ENCODE measurements at places on chromosomes 4 and X. TPM values are rescaled to one million over a fixed set of nuclear protein-coding genes. Genes with fewer than 3 reads are reported as not detected.

Gene SSX2B
- total RNA-seq, result not detected

Gene GPR34
- 4.9 TPM for total RNA-seq

Gene TRPC3
- not detected for total RNA-seq

Gene AVPR2
- total RNA-seq, result 0.66 TPM

Gene SYP
- total RNA-seq, result 5.4 TPM

Gene IL2RG
- total RNA-seq, result 0.52 TPM

Gene SMARCA1
- total RNA-seq, result 17.6 TPM

Gene GPR143
- total RNA-seq, result 2.3 TPM

Gene BANK1
- 1.0 TPM for total RNA-seq

Gene CYSLTR1
- total RNA-seq, result 0.78 TPM

- no peak for DNase-seq
- no peaks in the 10 kb centered on the region for H3K27me3 ChIP-seq
- H3K27ac ChIP-seq, result no peak overlapping the region
- no peaks in the 10 kb centered on the region for H3K4me1 ChIP-seq
- no peak overlapping the region for H3K4me3 ChIP-seq
These were observed 184.7 kb downstream of the KCNIP4 start for GRCh38 chr4:21763855-21764254.

GRCh38 chrX:125004799-125005198 is 314.9 kb upstream of the TEX13C start:
- H3K36me3 ChIP-seq, result no peaks in the 10 kb centered on the region
- H3K4me1 ChIP-seq, result no peaks in the 10 kb centered on the region
- H3K27me3 ChIP-seq, result no peaks in the 10 kb centered on the region
- H3K27ac ChIP-seq, result no peak overlapping the region

DNA sequence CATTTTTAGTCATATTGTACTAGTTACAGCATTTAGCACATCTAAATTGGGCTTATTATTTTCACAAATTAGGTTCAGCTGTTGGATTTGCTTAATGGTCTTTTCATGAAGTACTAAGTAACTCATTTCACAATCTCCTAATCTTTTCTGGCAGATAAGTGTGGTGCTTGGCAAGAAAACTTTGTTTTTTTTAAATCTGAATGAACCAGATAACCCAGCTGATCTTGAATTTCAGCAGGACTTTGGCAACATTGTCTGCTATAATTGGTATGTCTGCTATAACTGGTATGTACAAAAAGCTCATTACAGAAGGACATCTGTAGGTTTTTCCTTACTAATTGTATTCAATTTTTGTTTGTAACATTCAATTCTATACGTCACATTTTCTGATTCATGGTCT is 22.7 kb downstream of the WDR19 start:
- no peaks in the 10 kb centered on the region for H3K27me3 ChIP-seq
- no peak overlapping the region for H3K27ac ChIP-seq
- no peaks in the 10 kb centered on the region for H3K4me1 ChIP-seq
- H3K4me3 ChIP-seq, result no peak overlapping the region
- no peak for DNase-seq

DNA sequence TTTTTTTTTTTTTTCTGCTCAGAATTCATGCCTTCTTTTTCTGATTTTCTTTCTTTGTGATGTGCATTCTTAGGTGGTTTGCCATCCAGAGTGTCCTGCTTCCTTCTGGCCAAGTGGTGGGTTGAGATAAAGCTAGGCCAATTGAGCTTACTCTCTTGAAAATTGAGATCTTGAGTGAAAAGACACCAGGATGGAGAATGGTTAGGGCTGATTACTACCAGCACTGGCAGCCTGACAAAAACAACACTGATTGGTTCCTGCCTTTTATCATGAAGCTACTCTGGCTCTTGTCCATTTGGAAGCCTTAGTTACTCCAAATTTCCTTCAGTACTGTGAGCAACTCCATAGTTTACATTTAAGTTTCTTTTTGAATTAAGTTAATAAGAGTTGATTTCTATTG is 404.0 kb downstream of the PPARGC1A start:
- no peak overlapping the region for H3K4me3 ChIP-seq
- no peak overlapping the region for H3K27ac ChIP-seq
- no peaks in the 10 kb centered on the region for H3K4me1 ChIP-seq
- no peak for DNase-seq
- H3K27me3 ChIP-seq, result no peaks in the 10 kb centered on the region

DNA sequence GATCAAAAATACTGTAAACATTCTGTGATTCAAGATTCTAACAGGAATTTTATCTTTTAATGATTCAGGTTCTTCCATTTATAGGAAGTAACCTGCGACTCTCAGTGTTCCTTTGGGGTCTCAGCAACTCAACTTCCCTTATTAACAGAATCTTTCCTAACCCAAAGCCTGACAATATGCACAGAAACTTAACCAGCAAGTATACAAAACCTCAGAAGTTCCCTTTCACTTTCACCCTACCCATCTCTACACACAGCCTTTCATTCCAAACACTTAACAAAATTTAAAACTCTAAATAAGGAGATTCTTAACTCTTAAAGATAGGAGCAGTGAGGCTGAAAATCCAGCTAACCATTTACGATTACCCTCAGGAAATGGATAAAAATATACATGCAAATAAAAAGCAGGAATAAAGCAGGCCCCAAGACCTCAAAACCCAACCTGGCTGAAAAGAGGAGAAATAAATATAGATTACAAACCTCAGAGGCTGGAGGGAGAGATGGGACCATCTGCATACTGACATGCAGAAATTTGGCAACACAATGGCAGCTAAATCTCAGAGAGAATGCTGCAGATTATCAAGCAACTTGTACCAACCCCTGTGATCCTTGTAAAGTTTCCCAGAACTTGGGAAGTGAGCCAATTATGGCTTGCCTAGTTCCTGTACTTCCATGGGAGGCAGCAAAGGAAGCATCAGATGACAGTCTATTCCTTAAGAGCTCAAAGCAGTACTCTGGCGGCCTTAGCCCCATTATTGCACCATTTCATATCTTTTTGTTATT is 101.0 kb downstream of the ATP11C start:
- DNase-seq, result peak; percentile 8
- H3K4me1 ChIP-seq, result peaks cover 62% of the 10 kb centered on the region
- no peak overlapping the region for H3K4me3 ChIP-seq
- H3K27me3 ChIP-seq, result no peaks in the 10 kb centered on the region
- no peak overlapping the region for H3K27ac ChIP-seq

DNA sequence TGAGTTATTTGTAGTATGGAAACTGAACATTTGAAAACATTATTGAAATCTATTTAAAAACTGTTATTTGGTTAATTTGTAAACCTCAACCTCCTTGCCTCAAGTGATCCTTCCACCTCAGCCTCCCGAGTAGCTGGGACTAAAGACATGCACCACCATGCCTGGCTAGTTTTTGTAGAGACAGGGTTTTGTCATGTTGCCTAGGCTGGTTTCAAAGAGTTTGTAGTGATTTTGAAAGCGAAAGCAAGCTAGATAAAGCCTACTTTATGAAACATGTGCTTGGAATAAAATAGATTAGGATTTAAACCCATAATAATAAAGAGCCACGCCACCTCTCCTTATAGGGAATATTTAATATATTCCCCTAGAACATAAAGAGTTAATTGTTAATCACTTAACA is 23.5 kb downstream of the ARSJ start:
- no peaks in the 10 kb centered on the region for H3K36me3 ChIP-seq
- no peak overlapping the region for H3K27ac ChIP-seq
- no peak overlapping the region for H3K4me3 ChIP-seq
- H3K27me3 ChIP-seq, result no peaks in the 10 kb centered on the region
- DNase-seq, result no peak

DNA sequence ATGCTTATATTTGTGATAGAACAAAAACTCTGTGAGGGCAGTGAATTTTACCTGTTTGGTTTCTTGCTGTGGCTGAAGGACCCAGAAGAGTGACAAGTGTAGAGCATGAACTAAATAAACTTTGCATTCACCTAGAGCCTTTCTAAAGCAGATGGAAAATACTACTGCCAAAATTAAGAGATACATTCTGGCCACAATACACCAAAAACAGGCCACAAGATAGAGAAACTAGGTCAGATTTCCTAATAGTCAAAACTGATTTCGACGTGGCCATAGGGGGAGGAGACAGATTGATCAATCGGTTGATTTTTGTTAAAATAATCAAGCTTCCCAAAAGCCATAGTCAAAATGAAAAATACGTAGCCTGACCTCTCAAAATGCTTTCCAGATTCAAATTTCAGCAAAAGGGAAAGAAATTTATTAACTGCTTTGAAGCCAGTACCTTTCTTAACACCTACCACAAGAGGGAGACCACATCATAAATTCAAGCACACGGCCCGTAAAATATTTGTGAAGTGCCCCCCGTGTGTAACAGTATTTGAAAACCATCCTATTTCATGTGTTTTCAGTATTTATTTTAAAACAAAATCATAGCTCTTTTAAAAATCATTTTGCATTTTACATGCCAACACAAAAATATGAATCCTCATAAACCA is 132.4 kb downstream of the CORIN start:
- H3K36me3 ChIP-seq, result no peaks in the 10 kb centered on the region
- DNase-seq, result no peak
- H3K4me3 ChIP-seq, result no peak overlapping the region
- H3K27ac ChIP-seq, result no peak overlapping the region

DNA sequence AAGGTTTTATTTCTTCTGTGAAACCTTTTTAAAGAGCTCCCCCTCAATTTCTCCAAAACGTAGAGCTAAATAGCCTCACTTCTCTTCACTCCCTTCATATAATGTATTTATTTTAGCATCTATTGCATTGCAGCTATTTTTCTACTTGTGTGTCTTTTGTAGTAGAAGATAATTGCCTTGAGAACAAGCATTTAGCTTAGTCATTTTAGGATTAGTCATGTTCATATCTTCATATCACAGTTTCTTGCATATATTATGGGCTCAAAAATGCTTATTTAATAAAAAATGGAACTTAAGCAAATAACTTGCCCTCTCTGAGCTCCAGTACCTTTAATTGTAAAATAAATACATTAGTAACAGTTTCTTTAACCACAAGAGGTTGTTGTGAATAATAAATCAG is 72.1 kb upstream of the SPANXC start:
- no peak overlapping the region for H3K4me3 ChIP-seq
- no peaks in the 10 kb centered on the region for H3K27me3 ChIP-seq
- no peak for DNase-seq

DNA sequence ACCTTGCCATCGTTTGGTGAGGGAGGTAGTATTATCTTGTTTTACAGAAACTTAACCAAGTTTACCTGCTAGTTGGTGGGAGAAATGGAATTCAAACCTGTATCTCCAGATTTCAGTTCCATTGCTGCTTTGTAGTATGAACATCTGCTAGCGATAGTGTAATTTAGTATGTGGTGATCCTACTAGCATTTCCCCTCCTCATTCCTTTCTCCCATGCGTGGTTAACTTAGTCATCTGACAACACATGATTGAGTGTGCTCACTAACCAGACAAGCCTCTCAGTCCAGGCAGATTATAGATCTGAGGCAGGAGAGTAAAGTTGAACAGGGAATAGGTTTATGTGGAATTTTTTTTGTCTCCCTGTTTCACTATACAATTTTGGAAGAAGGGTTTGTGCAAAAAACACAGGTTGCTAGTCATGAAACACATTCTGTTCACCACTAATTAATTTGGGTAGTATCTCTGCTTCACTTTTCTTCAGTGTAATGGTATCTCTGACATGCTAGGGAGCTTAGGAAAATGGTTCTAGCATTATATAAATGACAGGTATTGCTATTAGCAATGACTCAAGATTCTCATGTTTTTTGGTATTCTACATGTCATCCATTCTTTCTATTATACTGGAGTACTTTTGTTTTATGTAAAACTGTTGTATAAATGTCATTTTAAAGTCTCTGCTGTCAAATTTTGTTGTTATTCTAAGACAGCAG is 21.7 kb downstream of the RBPJ start:
- H3K4me3 ChIP-seq, result no peak overlapping the region
- no peaks in the 10 kb centered on the region for H3K27me3 ChIP-seq
- no peak for DNase-seq
- no peaks in the 10 kb centered on the region for H3K36me3 ChIP-seq
- peaks cover 24% of the 10 kb centered on the region for H3K4me1 ChIP-seq

DNA sequence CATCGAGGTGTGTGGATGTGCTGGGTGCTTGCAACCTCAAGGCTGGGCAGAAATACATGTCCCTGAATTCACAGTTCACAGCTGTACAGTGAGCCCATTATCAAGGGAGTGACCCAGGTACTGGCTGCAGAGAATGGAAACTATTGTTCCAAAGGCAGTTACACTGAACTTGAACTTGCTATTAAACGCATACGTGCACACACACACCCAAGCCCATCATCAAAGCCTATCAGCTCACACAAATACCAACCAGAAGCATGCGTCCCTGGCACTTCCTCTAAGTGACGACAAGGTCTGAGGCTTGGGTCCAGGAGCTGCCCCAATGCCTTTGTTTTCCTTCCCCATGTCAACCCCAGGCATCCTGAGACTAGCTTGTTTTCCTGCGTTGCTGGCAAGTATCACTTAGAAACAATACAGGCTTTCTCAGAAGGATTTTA is 88.6 kb downstream of the IRF2 start:
- no peaks in the 10 kb centered on the region for H3K36me3 ChIP-seq
- no peak overlapping the region for H3K4me3 ChIP-seq
- H3K4me1 ChIP-seq, result peaks cover 49% of the 10 kb centered on the region
- H3K27me3 ChIP-seq, result no peaks in the 10 kb centered on the region

- no peak overlapping the region for H3K27ac ChIP-seq
- DNase-seq, result no peak
- peaks cover 18% of the 10 kb centered on the region for H3K4me1 ChIP-seq
- no peak overlapping the region for H3K4me3 ChIP-seq
- H3K36me3 ChIP-seq, result no peaks in the 10 kb centered on the region
These were observed 99.2 kb downstream of the TSPAN7 start for GRCh38 chrX:38660395-38661102.

- no peaks in the 10 kb centered on the region for H3K36me3 ChIP-seq
- peak overlapping the region; percentile 2 for H3K27ac ChIP-seq
- DNase-seq, result no peak
- no peak overlapping the region for H3K4me3 ChIP-seq
- no peaks in the 10 kb centered on the region for H3K27me3 ChIP-seq
These were observed 16.0 kb downstream of the ANXA3 start for GRCh38 chr4:78567500-78568060.

- H3K27me3 ChIP-seq, result no peaks in the 10 kb centered on the region
- H3K27ac ChIP-seq, result no peak overlapping the region
- H3K36me3 ChIP-seq, result no peaks in the 10 kb centered on the region
- no peaks in the 10 kb centered on the region for H3K4me1 ChIP-seq
These were observed 15.0 kb downstream of the BRCC3 start for GRCh38 chrX:155086202-155086840.

GRCh38 chrX:94053575-94053974 is 379.6 kb downstream of the FAM133A start:
- no peak for DNase-seq
- no peaks in the 10 kb centered on the region for H3K36me3 ChIP-seq
- no peaks in the 10 kb centered on the region for H3K4me1 ChIP-seq
- no peaks in the 10 kb centered on the region for H3K27me3 ChIP-seq

DNA sequence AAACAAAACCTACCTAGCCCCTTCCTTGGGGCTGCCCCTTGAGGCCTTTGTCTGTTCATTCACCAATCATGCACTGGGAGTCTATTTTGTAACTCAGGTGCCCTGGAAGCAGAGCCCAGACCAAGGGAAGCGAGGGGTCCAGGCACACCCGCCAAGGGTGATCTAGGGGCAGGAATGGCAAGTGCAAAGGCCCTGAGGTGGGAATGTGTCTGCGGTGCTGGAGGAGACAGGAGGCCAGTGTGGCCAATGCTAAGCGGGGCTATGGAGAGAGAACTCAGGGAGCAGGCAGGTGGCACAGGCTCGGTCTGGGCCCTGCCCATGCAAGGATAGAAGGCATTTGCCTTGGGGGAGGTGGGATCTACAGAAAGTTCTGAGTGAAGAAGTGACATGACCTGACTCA is 3.5 kb upstream of the SH3BP2 start:
- H3K27ac ChIP-seq, result no peak overlapping the region
- H3K4me3 ChIP-seq, result no peak overlapping the region
- no peaks in the 10 kb centered on the region for H3K27me3 ChIP-seq
- H3K4me1 ChIP-seq, result peaks cover 32% of the 10 kb centered on the region
- H3K36me3 ChIP-seq, result no peaks in the 10 kb centered on the region
- DNase-seq, result no peak
